Lung microvascular endothelial cell (primary cell): ENCODE measurements at places on chromosomes 6 and 20. TPM values are rescaled to one million over a fixed set of nuclear protein-coding genes. Genes with fewer than 3 reads are reported as not detected.

FUT9 gene
- not detected in 2 replicates for total RNA-seq

TRIM40 gene
- not detected in 2 replicates for total RNA-seq

ASIP gene
- not detected in 2 replicates for total RNA-seq

GINS1 gene
- 3.4 and 8.3 TPM in 2 replicates for total RNA-seq

WFDC10B gene
- total RNA-seq = not detected in 2 replicates

GPX5 gene
- total RNA-seq = not detected in 2 replicates

CASS4 gene
- total RNA-seq = under 0.01 and 1.2 TPM in 2 replicates

RPS6KA2 gene
- total RNA-seq = 121 and 168 TPM in 2 replicates

MLIP gene
- total RNA-seq = 0.99 and 1.1 TPM in 2 replicates

DAAM2 gene
- total RNA-seq = 0.20 and 0.22 TPM in 2 replicates

CTAGE9 gene
- not detected in 2 replicates for total RNA-seq

LY6G6C gene
- total RNA-seq = not detected in 2 replicates

BPIFA1 gene
- total RNA-seq = not detected in 2 replicates

SCRT2 gene
- not detected in 2 replicates for total RNA-seq

SYCP2 gene
- 0.44 and 1.2 TPM in 2 replicates for total RNA-seq

HLA-DPA1 gene
- total RNA-seq = 3.0 and 10.5 TPM in 2 replicates

OR2J3 gene
- total RNA-seq = not detected in 2 replicates

ABHD12 gene
- 20.0 and 23.2 TPM in 2 replicates for total RNA-seq

SF3B5 gene
- total RNA-seq = 84.6 and 98.2 TPM in 2 replicates

NKAPL gene
- total RNA-seq = 0.20 and 0.22 TPM in 2 replicates

FAM209B gene
- not detected in 2 replicates for total RNA-seq

HLA-DOB gene
- total RNA-seq = 0.22 TPM in 1 of 2 replicates, not detected in the other

OTOR gene
- not detected in 2 replicates for total RNA-seq
